ENCODE measurements at places on chromosomes 11 and 22.
A peak's percentile ranks its signal among the peaks of the same experiment; 100 is the strongest.

DNA sequence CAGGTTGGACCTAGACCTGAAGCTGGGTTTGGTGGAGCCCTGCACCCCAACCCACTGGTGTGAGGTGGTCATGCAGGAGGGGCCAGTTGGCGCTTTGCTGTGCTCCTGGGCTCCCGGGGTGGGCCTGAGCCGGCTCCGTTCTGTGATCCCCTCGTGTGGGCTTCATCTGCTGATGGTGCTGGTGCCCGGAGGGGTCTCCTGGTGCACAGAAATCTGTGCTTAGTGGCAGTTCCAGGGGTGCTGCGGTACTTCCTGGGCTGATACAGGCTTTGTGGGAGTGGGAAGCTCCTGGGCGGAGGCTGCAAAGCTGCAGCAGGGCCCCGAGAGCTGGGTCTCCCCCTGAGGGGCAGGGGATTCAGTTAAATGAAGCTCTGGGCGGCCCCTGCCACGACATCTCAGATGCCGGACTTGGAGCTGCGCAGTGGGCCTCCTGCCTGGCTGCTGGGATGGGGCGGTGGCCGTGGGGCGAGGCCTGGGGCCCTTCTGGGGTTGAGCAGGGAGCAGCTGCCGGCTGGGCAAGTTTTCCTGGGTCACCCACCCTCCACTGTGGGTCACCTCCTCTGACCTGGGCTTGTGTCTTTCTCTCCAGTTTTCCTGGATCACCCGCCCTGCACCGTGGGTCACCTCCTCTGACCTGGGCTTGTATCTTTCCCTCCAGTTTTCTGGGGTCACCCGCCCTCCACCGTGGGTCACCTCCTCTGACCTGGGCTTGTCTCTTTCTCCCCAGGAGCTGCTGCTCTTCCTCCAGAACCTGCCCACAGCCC, 410.5 kb downstream of the TBC1D22A start:
- DNase-seq = peak; percentile 5
- H3K27me3 ChIP-seq = no peaks in the 10 kb centered on the region
- no peak overlapping the region for H3K4me3 ChIP-seq
- no peak overlapping the region for H3K27ac ChIP-seq
- no peaks in the 10 kb centered on the region for H3K4me1 ChIP-seq

DNA sequence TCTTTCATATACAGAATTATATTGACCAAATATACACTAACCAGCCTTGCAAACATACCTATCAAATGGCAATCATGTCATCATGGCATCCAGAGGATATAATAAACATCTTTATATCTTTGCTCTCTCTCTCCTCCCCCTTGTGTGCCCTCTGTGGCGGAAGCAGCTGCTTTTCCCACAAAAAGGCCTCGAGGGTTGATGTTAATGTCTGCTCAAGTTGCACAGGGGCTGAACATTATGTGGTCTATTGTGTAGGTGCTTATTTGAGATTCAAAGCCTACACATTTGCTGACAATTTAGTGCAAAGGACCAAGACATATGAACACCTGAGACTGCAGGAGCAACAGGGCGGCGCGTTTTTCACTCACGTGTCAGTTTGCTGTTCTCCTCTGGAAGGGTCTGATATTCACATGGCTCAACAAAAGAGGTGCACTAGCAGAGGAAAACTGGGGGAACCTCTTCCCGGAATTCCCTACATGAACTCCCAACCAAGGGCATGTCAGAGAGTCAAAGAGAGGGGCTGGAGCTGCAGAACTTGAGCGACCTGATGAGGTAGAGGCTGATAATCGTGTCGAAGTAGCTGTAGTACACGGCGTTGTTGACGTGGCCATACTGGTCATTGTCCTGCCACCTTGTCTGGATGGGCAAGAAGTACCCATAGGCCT, 138.8 kb downstream of the RCN1 start:
- no peak overlapping the region for H3K4me3 ChIP-seq
- H3K36me3 ChIP-seq = no peaks in the 10 kb centered on the region
- H3K4me1 ChIP-seq = peaks cover 1% of the 10 kb centered on the region

- peaks cover 49% of the 10 kb centered on the region for H3K4me1 ChIP-seq
- peak overlapping the region; percentile 36 for H3K4me3 ChIP-seq
- H3K27ac ChIP-seq = no peak overlapping the region
- H3K36me3 ChIP-seq = peaks cover 7% of the 10 kb centered on the region
Measured at GRCh38 chr11:133228471-133229329, 303.6 kb downstream of the OPCML start.

DNA sequence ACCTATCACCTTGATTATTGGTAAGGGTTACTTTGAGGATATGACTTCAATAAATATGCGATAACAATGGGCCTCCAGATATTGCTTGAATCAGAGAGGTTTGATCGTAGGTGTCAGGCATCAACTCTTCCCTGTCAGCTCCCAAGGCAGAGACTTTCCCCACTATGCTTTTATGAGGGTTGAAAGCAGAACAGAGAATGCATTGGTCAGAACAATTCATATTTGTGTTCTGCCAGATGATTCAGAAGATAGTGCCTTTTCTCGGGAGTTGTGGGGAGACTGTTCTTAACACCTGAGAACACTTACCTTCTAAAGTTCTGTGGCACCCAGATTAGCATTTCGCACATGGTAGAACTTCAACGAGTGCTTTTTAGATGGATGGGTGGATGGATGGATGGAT, 386.3 kb upstream of the CADM1 start:
- no peak for DNase-seq
- H3K36me3 ChIP-seq = no peaks in the 10 kb centered on the region
- H3K4me3 ChIP-seq = no peak overlapping the region
- H3K27me3 ChIP-seq = peaks cover 7% of the 10 kb centered on the region
- no peak overlapping the region for H3K27ac ChIP-seq

DNA sequence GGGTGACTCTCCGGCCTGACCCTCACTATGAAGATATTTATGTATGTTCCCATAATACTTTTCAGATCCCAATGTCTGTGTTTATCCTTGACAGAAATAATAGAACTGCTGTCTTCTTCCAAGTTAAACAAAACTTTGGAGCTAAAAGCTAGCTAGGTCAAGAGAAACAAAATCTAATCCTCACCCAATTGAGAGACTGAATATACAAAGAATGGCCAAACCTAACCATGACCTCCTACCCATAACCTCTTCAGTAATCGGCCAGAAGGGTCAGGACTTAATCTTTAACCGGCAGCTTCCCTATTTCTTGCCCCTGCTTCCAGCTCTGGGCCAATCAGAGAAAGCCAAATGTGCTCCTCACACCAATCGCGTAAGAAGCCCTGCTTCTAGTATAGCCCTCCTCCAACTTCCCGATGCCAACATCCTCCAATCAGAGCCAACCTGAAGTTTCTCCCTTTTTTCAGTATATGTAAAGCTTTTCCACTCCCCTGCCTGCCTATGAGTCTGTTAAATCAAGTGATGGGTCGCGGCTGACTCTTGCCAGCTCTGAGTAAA, 1.7 kb upstream of the DDX6 start:
- peaks cover 2% of the 10 kb centered on the region for H3K27me3 ChIP-seq
- H3K4me1 ChIP-seq = peaks cover 19% of the 10 kb centered on the region
- peaks cover 9% of the 10 kb centered on the region for H3K36me3 ChIP-seq
- H3K4me3 ChIP-seq = peak overlapping the region; percentile 98

- no peak for DNase-seq
- no peak overlapping the region for H3K27ac ChIP-seq
- H3K4me1 ChIP-seq = no peaks in the 10 kb centered on the region
- no peak overlapping the region for H3K4me3 ChIP-seq
- no peaks in the 10 kb centered on the region for H3K36me3 ChIP-seq
Measured at GRCh38 chr11:64594159-64594939, 3.3 kb downstream of the SLC22A12 start.

DNA sequence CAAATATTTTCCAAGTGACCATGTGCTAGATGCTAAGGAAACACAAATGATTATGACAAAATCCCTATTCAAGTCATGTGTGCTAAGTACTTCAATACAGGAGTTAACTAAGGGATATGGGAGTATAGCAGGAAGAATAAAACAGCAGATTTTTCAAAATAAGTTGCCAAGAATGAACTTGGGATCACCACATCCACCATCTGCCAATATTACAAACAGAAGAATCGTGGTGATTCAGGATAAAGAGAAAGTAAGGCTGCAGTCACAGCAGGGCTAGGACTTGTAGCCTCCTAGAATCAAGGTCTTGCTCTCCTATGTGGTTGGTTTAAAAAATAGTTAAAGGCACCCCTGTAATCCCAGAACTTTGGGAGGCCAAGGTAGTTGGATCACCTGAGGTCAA, 34.3 kb downstream of the MRTFA start:
- peak overlapping the region; percentile 76 for H3K27ac ChIP-seq
- no peak for DNase-seq
- H3K27me3 ChIP-seq = no peaks in the 10 kb centered on the region
- H3K36me3 ChIP-seq = no peaks in the 10 kb centered on the region
- H3K4me1 ChIP-seq = peaks cover 57% of the 10 kb centered on the region
- no peak overlapping the region for H3K4me3 ChIP-seq

GRCh38 chr11:114132944-114133394, 73.5 kb downstream of the ZBTB16 start:
- no peak for DNase-seq
- H3K36me3 ChIP-seq = no peaks in the 10 kb centered on the region
- H3K4me1 ChIP-seq = peaks cover 16% of the 10 kb centered on the region
- H3K27ac ChIP-seq = no peak overlapping the region

- no peaks in the 10 kb centered on the region for H3K36me3 ChIP-seq
- H3K4me1 ChIP-seq = no peaks in the 10 kb centered on the region
- H3K27me3 ChIP-seq = peaks cover 87% of the 10 kb centered on the region
- H3K4me3 ChIP-seq = no peak overlapping the region
- no peak overlapping the region for H3K27ac ChIP-seq
- no peak for DNase-seq
Measured at GRCh38 chr11:2540223-2540991, 95.6 kb downstream of the KCNQ1 start.

DNA sequence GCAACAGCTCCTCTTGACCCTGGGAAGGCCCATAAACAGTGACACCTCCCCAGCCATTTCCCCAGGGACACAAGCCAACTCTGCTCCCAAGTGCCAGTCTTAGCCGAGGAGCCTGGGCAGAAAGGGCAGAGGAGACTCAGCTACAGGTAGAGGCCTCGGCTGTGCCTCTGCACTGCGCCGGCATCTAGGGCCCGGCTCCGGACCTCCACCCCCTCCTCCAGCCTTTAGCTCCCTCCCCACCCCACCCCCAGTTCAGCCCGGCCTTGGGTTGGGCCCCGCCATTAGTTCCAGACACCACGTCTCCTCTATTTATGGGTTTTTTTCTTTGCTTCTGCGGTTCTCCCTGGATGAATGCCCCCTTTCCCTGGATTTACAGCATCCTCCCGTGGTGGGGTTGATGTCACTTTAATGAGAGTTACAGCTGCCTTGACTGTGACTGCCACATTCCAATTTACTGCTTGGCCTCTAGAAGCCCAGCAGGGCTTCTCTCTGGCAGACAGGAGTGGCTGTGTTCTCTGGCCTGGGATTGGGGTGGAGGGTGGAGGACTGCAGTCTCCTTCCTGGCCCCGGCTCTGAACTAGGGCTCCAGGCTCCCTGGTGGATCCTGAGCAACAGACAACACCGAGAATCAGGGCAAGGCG, 13.5 kb upstream of the OAF start:
- H3K36me3 ChIP-seq = no peaks in the 10 kb centered on the region
- H3K27me3 ChIP-seq = peaks cover 79% of the 10 kb centered on the region
- no peak overlapping the region for H3K4me3 ChIP-seq
- H3K4me1 ChIP-seq = peaks cover 47% of the 10 kb centered on the region
- H3K27ac ChIP-seq = no peak overlapping the region
- no peak for DNase-seq

- H3K4me1 ChIP-seq = peaks cover 12% of the 10 kb centered on the region
- no peaks in the 10 kb centered on the region for H3K36me3 ChIP-seq
- H3K27me3 ChIP-seq = peaks cover 3% of the 10 kb centered on the region
- no peak for DNase-seq
- H3K4me3 ChIP-seq = no peak overlapping the region
Measured at GRCh38 chr22:29224121-29224858, 18.6 kb downstream of the EMID1 start.

GRCh38 chr11:116396331-116396730, 376.5 kb downstream of the BUD13 start:
- H3K27me3 ChIP-seq = no peaks in the 10 kb centered on the region
- no peak overlapping the region for H3K27ac ChIP-seq
- H3K36me3 ChIP-seq = peaks cover 11% of the 10 kb centered on the region
- no peak overlapping the region for H3K4me3 ChIP-seq
- H3K4me1 ChIP-seq = peaks cover 14% of the 10 kb centered on the region
- DNase-seq = no peak

GRCh38 chr11:2814751-2815150, 70.8 kb downstream of the CDKN1C start:
- H3K27ac ChIP-seq = no peak overlapping the region
- no peak for DNase-seq

DNA sequence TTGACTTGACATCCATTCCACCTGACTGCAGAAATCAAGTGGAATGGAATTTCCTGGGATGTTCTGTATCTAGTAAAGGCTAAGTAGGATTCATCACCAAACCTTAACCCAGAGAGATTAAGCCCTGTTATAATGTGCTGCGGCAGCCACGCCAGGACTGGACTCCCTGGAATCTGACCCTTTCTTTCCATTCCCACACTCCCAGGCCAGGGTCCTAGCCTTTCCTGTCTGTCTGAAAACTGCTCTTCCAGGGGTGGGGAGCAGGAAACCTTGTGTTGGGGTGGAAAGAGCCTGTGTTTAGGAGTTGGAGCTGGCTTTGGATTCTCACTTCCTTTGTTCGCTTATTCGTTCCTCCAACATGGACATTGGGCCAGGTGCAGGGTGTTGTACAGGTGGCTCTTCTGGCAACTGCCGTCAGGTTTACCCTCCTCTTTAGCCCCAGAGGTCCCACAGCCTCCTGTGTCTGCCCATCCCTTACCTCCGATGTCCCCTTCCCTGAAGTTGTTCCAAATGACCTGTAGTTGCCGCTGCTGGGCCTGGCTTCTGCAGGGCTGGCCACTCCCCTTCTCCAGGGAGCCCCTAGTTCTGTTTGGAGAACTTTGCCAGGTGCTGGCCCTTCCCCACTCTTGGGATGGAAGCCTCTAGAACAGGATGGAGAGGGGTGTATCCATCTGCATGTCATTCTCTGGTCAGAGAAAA, 20.5 kb upstream of the PARVB start:
- H3K36me3 ChIP-seq = peaks cover 22% of the 10 kb centered on the region
- peaks cover 4% of the 10 kb centered on the region for H3K4me1 ChIP-seq
- no peak overlapping the region for H3K27ac ChIP-seq
- H3K4me3 ChIP-seq = no peak overlapping the region

DNA sequence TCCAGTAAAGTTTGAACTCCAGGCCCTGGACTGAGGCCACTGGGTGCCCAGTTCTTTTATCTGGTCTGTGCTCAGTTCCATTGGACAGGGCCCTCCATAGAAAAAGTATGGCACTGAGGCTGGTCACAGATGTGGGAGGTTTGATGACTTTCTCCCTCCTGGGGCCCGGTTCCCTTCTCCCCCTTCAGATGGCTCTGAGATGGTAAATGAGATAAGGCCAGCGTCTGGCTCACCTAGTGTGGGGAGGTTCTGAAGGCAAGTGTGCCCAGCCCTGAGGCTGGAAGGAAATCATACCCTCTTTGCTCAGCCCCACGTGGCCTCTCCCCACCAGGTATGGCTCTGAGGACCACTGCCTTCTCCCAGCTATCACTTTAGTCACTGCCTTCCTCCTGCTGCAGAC, 1.5 kb upstream of the CLDN5 start:
- no peaks in the 10 kb centered on the region for H3K36me3 ChIP-seq
- no peak overlapping the region for H3K27ac ChIP-seq
- H3K4me1 ChIP-seq = peaks cover 11% of the 10 kb centered on the region
